ENCODE measurements at places on chromosomes 6 and 20.

GRCh38 chr6:45132059-45132458 lies 196.1 kb upstream of the RUNX2 start:
- no peak for DNase-seq

GRCh38 chr20:16270314-16270931 lies 302.8 kb downstream of the KIF16B start:
- DNase-seq: no peak

DNA sequence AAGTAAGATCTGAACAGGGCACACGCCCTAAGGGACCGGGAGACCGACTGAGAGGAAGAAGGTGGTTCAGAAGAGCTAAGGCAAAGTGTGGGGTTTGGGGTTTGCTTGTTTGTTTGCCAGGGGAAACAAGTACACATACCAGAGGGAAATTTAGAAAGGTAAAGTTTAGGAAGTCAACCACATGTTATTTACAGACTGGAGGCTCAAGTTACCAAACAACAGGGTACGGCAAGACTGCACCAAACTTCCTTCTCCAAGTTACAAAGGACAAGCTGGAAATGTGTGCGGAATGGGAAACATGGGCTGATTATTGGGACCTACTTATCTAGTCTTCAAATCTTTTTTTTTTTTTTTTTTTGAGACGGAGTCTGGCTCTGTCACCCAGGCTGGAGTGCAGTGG lies 11.2 kb downstream of the PREP start:
- no peak for DNase-seq

DNA sequence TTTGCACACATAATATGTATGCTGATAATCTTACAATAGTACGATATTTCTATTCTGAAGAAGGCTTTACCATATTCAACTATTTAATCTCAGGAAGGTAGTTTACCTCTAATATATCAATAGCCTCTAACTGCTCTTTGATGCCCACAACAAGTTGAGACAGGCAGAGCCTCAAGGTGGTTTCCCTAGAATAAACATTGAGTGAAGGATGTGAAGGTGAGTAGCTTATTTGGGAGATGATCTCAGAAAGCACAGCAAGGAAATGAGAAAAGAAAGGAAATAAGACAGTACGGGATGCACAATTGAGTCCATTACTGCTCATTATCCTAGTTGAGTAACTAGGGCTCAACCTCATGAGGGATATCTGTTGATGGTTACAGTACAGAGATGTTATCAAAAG lies 638.4 kb downstream of the MAFB start:
- DNase-seq: no peak

DNA sequence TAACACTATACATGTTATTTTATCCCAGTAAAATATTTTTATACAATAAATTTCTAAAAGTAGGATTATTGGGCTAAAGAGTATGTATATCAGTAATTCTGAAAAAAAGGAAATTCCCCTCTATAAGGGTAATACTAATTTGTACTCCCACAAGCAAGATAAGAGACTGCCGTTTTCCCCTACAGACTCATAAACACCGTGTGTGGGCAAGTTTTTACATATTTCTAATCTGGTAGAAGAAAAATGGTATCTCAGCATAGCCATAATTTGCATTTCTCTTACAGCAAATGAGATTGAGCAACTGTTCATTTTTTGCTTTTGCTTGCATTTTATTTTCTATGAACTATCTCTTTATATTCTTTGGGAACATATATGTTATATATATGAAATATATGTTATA lies 26.0 kb upstream of the MYMX start:
- no peak for DNase-seq

- no peak for DNase-seq
Measured at GRCh38 chr6:111653434-111653833, 47.8 kb upstream of the TRAF3IP2 start.

DNA sequence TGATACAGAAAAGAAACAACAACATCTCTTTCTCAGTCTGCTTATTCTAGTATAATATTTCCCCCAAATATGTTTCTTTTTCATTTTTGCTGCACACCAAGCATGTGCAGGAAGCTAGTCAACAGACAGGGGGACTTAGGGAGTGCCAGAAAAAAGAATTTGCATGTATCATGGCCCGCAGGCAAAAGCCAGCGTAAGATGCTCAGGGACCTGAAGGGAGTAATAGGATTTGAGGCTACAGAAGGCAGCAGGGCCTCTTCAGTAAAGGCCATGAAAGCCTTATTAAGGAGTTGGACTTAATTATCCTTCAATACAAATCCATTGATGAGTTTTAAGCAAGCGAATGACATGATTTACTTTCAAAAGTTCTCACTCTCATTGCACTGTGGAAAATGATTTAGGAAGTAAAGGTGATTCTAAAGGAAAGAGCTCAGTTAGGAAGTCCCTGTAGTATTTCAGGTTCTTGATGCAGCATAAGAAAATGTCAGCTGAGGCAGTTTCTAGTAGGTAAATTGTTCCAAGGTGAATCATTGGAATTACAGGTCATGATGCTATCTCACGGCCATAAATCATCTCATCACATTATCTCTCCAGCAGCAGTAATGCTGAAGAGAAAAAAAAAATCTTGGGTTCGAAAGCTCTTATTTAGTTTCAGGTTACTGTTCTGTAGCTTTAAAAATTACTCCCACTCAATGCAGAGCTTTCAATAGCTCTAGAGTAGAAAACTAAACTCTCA lies 94.8 kb downstream of the PTCHD4 start:
- DNase-seq: no peak

- DNase-seq: no peak
Measured at GRCh38 chr6:76774781-76775384, 688.4 kb downstream of the HTR1B start.

DNA sequence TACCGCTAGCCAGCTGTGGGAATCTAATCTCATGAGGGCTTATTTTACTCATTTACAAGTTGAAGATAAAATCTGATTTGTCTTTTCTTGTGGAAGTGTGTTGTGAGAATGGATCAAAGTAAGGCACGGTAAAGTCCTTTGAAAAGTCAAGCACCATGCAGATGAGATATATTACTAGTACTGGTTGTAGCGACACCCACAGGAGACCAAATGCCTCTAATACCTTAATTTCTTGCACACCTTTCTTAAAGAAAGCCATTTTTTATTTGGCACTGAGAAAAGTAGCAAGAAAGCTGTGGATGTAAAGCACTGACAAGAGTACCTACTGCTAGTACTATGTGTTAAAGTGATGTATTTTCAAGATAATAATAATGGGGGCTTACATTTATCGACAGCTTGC lies 191.0 kb upstream of the MMS22L start:
- DNase-seq: no peak

DNA sequence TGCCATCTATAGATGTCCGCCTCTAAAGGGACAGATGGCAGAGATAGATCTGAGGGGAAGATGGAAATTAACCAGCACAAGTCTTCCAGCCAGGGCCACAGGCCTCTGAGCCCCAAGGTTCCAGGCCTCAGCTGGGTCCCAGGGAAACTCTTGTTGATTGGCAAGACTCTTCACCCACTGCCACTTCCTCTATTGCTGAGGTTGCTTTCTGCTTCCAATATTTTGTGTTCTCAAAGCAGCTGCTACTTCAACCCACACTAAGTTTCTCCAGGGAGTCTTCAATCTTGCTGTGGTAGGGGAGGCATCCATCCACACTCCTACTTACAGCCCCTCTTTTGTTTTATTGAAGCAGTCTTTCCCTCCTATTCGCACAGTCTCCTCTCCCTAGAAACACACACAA lies 36.4 kb upstream of the SASH1 start:
- DNase-seq: no peak

- no peak for DNase-seq
Measured at GRCh38 chr20:8726460-8726859, 342.4 kb upstream of the PLCB4 start.

DNA sequence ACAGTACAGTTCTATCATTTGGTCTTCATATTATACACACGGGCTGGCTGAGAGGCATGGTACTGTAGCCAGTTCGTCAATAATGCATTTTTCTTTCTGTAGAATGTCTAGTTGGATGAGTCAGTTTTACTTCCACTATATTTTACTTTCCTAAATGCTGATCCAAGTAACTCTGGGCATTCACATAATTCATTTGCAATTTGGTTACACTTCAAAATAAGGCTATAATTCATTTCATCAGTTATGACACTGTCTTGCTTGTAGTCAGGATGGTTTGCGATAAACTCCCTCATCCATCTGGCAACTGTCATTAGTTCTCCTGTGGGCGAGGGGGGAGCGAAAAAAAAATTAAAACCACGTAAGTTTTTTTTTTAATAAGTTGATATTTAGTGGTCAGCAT lies 46.3 kb downstream of the GCLC start:
- no peak for DNase-seq

DNA sequence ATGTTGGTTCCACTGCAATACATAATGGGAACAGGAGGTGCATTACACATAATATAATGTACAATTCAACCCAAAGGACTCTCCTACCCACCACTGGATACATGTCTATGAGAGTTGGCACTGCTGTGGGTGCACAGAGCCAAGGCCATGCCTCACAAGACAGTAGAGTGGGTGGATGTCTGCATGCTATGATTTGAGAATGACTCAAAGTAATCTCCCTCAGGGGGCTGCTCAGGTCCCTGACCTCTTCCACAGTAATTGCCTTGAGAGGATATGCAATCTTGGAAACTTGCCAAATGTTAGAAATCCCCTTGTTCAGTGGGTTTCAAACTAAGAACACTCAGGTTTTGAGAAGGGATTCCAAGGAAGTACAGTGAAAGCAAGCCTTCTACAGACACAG lies 79.0 kb downstream of the ANKEF1 start:
- no peak for DNase-seq

DNA sequence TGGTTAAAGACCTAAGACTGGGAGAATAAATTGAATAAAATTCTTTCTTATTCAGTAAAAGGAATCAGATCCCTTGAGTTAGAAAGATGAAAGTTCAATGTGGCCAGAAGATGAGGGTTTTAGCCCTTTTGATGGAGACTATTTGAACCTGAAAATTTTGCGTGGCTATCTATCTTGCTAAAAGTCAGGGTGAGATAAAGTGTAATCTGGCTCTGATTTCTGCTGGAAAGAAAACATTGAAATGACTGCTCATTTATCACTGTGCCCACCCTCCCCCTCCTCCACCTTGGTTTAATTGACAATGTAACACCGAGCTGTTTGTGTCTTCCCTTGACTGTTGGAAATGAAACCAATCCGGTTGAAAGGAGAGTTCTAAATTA lies 32.9 kb upstream of the TCF21 start:
- no peak for DNase-seq

- no peak for DNase-seq
Measured at GRCh38 chr20:8089668-8090067, 42.4 kb upstream of the PLCB1 start.

- DNase-seq: no peak
Measured at GRCh38 chr6:68233623-68234022, 401.5 kb upstream of the ADGRB3 start.

DNA sequence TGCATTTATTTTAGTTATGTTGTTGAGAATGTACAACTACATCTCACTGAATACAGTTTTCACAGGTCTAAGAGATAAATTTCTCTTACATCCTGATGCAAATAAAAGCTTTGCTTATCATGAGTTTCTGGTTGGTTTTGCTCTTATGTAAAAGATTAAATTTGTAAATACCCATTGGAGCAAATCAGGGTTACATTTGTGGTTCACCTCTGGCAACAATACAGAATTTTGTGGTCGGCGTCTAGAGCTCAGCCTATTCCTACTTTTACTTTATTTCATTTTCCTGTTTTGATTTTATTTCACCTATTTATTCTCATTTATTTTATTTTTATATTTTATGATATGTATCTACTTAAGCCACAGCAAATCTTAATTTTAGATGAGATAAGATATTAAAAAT lies 271.9 kb upstream of the MARCKS start:
- no peak for DNase-seq

GRCh38 chr6:52929321-52930164 lies 20.0 kb upstream of the GSTA3 start:
- no peak for DNase-seq

- no peak for DNase-seq
Measured at GRCh38 chr6:125208625-125209249, 55.2 kb downstream of the TPD52L1 start.

Measured in NCI-H187 (cell line).